ENCODE measurements at places on chromosomes 6 and 20.
A peak's percentile ranks its signal among the peaks of the same experiment; 100 is the strongest.

GRCh38 chr6:40473026-40473425 lies 114.1 kb downstream of the LRFN2 start:
- DNase-seq = no peak

- DNase-seq = no peak
Measured at GRCh38 chr20:43750774-43751166, 24.0 kb upstream of the GTSF1L start.

DNA sequence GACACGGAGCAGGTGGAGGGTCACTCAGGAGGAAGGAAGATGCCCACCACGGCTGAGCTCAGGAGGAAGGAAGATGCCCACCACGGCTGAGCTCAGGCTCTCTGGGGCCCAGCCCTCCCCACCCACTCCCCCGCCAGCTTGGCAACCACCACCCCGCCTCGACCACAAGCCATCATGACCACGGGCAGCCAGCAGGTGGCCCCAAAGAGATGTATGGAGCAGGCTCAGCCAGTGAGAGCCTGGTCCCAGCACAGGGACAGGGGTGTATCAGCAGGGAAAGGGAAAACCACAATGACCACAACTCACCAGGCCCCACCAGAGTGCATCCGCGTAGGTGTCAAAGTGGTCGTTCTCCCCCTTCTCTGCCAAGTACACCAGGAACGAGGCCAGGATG lies 30.4 kb downstream of the KCNQ2 start:
- DNase-seq = peak; percentile 28

- peak; percentile 23 for DNase-seq
Measured at GRCh38 chr6:154928325-154928922, 66.7 kb upstream of the TIAM2 start.

DNA sequence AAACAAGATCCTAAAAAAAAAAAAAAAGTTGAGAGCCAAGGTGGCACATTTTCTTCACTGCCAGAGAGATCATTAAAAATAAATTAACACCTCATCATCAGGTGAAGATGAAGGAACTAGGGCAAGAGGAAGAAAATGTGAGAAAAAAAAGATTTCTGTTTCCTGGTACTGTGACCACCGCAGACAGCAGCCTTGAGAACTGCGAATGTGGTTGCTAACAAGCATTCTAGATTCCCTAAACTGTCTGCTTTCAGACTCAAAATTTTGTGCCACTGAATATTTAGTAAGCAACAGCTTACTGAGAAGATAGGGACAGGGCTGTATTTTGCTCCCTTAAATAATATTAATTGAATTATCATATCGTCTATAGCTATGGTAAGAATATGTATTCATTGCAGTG lies 24.1 kb upstream of the MBOAT1 start:
- no peak for DNase-seq

- DNase-seq = no peak
Measured at GRCh38 chr6:7215798-7216231, 97.2 kb downstream of the SSR1 start.

GRCh38 chr6:166335378-166336302 lies 6.7 kb downstream of the SFT2D1 start:
- no peak for DNase-seq

DNA sequence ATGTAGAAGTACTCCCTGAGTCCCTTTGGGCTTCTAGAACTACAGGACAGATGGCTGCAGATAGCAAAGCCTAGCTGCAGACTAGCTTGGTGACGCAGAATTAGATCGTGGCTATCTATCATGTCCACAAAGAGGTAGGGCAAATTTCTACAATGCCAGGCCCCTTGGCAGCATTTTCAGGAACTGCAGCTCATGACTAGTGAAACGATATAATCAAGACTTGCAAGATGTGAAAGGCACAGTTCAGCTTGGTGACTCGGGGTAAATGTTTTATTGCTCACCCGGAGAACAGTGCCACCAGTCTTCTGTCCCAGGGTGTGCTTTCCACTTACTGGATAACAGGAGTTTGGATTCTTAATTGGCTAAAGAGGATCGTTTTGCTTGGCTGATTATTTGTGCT lies 108.7 kb upstream of the LY86 start:
- no peak for DNase-seq

DNA sequence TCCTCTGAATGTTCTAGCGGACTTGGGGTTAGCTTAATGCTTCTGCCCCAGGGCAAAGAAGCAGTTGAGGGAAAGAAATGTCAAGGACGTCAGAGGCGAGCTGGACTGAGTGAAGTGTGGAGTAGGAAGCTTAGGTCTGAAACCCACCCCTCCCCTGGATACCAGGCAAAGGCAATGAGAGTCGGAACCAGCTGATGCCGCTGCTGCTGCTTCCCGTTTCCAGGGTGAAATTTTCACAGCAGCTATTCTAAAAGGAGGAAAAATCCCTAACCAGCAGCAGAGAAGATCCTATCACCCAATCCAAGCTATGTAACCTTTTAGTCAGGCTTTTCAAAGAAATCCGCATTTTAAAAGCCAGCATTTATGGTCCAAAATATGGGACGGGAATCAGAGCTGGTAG lies 564.3 kb downstream of the LMBRD1 start:
- DNase-seq = no peak

- DNase-seq = no peak
Measured at GRCh38 chr20:53183181-53183580, 211.0 kb downstream of the TSHZ2 start.

DNA sequence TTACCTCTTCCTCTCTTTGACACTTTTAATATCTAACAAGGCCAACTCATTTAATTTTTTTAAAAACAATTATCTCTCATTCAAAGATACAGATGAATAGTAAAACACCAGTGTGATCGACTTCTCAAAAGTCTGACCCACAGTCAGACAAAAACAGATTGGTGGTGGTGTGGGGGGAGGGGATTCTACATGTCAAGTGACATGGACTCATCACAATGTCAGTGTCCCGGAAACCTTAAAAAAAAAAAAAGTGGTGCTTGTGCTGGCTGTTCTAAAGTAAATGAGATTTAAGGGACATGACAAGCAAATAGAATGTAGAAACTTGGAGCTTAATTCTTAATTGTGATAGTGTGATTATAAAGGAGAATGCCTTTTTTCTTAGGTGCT lies 16.3 kb upstream of the RFPL4B start:
- no peak for DNase-seq

GRCh38 chr20:46970937-46971630 lies 76.4 kb downstream of the EYA2 start:
- DNase-seq = no peak

- DNase-seq = no peak
Measured at GRCh38 chr6:111646942-111647341, 41.3 kb upstream of the TRAF3IP2 start.
